ENCODE measurements at places on chromosomes 7 and 10.

DNA sequence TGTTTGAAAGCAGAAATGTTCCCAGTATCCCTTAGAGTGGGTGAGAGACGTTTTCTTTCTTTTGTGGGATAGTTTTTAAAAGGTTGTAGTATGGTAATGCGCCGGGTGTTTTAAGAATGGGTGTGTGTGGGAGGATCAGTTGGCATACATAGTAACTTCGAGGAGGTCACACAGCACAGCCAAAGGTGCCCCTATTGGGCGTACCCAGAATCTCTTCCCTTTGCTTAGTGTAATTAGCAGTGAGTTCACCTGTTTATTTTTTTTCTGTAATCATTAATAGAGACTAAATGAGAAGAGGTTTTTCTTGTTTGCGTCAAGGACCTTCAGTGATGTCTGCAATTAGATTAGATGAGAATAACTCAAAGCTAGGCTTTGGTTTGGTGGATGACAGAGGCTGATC lies 1.5 kb downstream of the PLEKHA8 start:
- H3K4me1 ChIP-seq: peaks cover 40% of the 10 kb centered on the region
- no peak overlapping the region for H3K4me3 ChIP-seq
- H3K27ac ChIP-seq: no peak overlapping the region
- H3K27me3 ChIP-seq: no peaks in the 10 kb centered on the region

DNA sequence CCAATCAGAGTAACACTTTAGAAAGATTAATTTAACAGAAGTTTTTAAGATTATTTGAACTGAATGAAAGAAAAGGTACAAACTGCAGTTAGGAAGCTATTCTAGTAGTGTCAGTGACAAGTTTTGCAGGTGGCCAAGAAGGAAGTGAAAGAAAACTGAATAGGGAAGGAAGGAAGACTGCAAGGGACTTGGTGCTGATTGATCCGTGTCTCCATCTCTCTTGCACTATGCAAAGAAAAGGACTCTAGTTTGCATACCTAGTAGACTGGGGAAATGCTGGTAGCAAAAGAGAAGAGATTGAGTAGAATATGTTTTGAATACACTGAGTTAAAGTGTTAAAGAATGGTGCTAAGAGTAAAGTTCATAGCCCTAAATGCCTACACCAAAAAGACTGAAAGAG lies 33.0 kb downstream of the OR6V1 start:
- no peak for DNase-seq
- no peak overlapping the region for H3K4me3 ChIP-seq
- no peaks in the 10 kb centered on the region for H3K4me1 ChIP-seq

DNA sequence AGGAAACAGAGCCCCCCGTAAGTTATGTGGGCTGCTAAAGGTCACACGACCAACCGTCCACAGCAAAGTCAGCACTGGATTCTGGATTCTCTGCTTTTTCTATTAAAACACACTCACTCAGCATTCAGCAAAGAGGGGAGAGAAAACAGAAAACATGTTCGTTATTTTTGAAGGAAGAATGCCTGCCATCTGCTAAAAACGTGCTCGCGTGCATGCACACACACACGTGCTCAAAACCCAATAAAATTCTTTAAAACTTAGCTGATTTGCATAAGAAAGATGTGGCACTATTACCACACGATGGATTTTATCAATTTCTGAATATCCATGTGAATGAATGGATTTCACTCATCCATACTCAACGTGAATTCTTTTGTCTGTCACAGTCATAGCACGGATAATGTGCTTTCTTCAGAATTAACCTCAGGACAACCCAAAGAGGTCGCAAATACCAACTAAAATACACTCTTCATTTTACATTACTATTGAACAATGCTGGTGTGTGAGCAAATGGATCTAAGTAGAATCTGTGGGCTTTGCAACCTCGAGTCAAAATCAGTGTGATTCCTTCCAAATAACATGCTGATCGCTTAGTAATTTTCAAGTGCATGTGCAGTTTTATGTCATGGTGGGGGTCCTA lies 40.8 kb downstream of the NRP1 start:
- peaks cover 95% of the 10 kb centered on the region for H3K4me1 ChIP-seq
- H3K27me3 ChIP-seq: no peaks in the 10 kb centered on the region
- no peak overlapping the region for H3K4me3 ChIP-seq
- no peak for DNase-seq
- H3K27ac ChIP-seq: peak overlapping the region; percentile 95

DNA sequence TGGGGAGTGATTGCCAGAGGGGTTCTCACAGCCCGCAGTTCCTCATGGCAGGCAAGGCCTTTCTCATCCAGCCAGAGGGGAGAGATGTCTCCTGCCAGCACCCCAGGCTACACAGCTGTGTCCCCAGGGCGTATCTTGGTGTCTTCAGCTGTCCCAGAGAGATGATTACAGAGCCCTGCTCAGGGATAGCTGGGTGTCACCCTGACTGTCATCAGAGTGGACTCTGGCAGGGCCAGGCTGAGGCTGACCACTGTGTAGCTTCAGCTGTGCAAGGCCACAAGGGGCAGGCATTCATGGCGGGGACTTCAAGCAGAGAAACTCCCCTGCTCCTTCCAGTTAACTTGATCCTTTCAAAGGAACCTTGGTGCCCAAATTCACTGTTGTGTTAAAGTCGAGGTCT lies 124.2 kb downstream of the RGS10 start:
- H3K27ac ChIP-seq: no peak overlapping the region
- peaks cover 39% of the 10 kb centered on the region for H3K4me1 ChIP-seq
- H3K36me3 ChIP-seq: peaks cover 11% of the 10 kb centered on the region

DNA sequence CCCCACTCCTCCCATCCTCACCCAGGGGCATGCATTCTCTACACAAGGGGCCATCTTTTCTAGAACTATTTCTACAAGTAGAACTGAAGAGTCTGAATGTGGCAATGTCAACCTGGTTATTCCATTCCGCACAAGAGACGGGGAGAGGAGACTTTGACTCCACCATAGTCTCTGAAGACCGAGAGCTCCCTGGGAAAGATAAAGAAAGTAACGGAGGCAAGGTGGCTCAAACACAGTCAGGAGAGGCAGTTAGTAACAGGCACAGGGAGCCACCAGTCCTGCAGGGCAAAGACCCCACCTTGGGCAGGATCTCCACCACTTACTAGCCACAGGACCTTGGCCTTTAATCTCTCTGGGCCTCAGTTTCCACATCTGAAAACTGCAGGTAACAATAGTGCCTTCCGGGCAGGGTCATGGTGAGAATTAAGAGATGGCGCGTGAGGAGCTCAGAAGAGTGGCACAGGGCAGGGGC lies 100.3 kb downstream of the TNS3 start:
- peak overlapping the region; percentile 84 for H3K27ac ChIP-seq
- DNase-seq: no peak
- no peaks in the 10 kb centered on the region for H3K36me3 ChIP-seq
- H3K4me1 ChIP-seq: peaks cover 72% of the 10 kb centered on the region
- peak overlapping the region; percentile 6 for H3K4me3 ChIP-seq
- H3K27me3 ChIP-seq: no peaks in the 10 kb centered on the region

DNA sequence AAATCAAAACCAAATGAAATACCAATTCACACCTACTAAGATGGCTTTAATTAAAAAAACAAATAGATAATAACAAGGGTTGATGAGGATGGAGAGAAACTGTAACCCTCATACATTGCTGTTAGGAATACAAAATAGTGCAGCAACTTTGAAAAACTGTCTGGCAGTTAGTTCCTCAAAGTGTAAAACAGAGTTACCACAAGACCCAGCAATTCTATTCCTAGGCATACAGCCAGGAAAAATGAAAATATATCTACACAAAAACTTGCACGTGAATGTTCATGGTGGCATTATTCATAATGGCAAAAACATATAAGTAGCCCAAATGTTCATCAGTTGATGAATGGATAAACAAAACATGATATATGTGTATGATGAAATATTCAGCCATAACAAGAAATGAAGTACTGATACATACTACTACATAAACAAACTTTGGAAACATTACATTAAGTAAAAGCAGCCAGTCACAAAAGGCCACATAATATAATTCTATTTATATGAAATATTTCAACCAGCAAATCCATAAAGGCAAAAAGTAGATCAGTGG lies 83.5 kb downstream of the BRAF start:
- H3K27me3 ChIP-seq: no peaks in the 10 kb centered on the region
- peaks cover 23% of the 10 kb centered on the region for H3K36me3 ChIP-seq
- H3K4me3 ChIP-seq: no peak overlapping the region
- H3K27ac ChIP-seq: peak overlapping the region; percentile 44
- peaks cover 5% of the 10 kb centered on the region for H3K4me1 ChIP-seq
- DNase-seq: no peak

GRCh38 chr10:59852670-59853069 lies 53.7 kb downstream of the CCDC6 start:
- peaks cover 23% of the 10 kb centered on the region for H3K4me1 ChIP-seq
- H3K27me3 ChIP-seq: no peaks in the 10 kb centered on the region
- no peak overlapping the region for H3K4me3 ChIP-seq
- DNase-seq: no peak
- peaks cover 8% of the 10 kb centered on the region for H3K36me3 ChIP-seq

DNA sequence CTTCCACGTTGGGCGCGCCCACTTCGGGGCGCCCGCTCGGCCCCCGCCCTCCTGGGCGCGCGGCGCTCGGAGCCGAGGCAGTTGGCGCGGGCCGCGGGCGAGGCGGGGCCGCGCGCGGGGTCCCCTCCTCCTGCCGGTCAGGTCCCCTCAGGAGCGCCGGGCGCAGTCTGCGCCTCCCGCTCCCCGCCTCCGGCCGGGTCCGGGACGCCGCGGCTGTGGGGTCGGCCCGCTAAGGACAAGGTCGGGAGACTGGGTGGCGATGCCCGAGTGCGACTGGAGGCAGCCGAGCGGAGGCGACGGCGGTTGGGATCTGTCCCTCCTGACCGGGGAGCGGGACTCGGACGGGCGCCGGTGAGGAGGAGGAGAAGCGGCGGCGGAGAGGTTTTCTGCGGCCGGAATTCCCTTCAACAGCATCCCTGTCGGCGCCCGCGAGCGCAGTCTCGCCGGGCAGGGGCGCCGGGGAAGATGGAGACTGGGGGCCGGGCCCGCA lies at the start of gene ATRNL1:
Gene ATRNL1 (plus strand): TSS at position 80 of the 490 bp plus-strand sequence. CDS start 386 bp downstream, at position 466.
- H3K27me3 ChIP-seq: no peaks in the 10 kb centered on the region
- peaks cover 18% of the 10 kb centered on the region for H3K4me1 ChIP-seq
- H3K4me3 ChIP-seq: peak within 1 kb of the TSS; percentile 87
- peak; percentile 86 for DNase-seq
- H3K27ac ChIP-seq: peak within 1 kb of the TSS; percentile 81

GRCh38 chr7:46855851-46856250 lies 726.1 kb downstream of the TNS3 start:
- H3K27ac ChIP-seq: peak overlapping the region; percentile 63
- H3K27me3 ChIP-seq: no peaks in the 10 kb centered on the region
- H3K4me1 ChIP-seq: peaks cover 42% of the 10 kb centered on the region
- no peak for DNase-seq

GRCh38 chr7:99719996-99720769 lies 14.8 kb downstream of the CYP3A7 start:
- no peak overlapping the region for H3K4me3 ChIP-seq
- no peak overlapping the region for H3K27ac ChIP-seq
- H3K27me3 ChIP-seq: peaks cover 15% of the 10 kb centered on the region
- DNase-seq: no peak
- no peaks in the 10 kb centered on the region for H3K4me1 ChIP-seq

DNA sequence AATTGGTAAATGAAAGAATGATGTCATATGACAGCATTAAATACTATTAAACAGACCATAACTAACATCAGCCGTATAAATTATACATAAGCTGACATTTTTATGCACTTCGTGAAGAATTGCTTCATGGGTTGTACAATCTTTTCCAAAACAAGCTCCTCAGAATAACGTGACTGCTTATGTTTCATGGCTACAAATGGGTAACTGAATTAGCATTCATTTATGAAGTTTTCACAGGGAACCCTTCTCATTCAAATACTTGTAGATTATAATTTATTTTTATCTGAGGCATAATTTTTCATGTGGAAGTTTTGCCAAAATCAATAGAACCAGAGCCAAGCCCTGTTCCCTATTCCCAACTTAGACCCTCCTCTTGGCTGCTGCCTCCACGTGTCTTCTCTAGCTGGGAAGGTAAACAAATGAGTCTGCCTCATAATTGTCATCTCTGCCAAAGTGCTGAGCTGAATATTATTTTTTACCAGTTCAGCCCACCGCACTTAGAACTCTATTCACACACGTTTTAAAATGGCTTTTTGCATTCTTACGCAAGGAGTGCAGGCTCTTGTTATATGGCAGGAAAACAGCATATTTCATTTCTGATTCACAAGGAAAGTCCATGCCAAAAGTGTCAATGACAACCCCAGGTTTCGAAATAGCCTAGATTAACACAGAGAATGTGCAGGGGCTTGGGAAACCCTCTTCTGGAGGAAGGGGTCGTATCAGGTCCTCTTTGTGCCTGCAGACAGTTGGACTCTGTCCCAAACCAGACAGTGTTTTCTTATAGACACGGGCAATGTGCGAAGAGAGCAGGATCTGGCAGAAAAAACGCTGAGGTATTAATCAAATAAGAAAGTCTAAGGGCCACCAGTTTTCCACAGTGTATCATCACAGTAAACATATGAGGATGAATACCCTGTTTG lies 370.7 kb upstream of the MGMT start:
- H3K4me3 ChIP-seq: no peak overlapping the region
- H3K27me3 ChIP-seq: no peaks in the 10 kb centered on the region
- H3K4me1 ChIP-seq: peaks cover 5% of the 10 kb centered on the region
- no peak overlapping the region for H3K27ac ChIP-seq
- DNase-seq: no peak
